Stomach (tissue), 19 donors: ENCODE measurements at places on chromosomes 2 and 18. TPM values are rescaled to one million over a fixed set of nuclear protein-coding genes. Genes with fewer than 3 reads are reported as not detected.

The SERPINB10 gene
- 0.73 TPM for total RNA-seq

The GCA gene
- total RNA-seq = 23.3 TPM

The POTEC gene
- total RNA-seq = not detected

The NT5DC4 gene
- not detected for total RNA-seq

GRCh38 chr2:219314804-219315468, 5.7 kb upstream of the PTPRN start:
- DNase-seq = no peak
- no peak overlapping the region for H3K4me3 ChIP-seq
- H3K4me1 ChIP-seq = no peaks in the 10 kb centered on the region
- no peak overlapping the region for H3K27ac ChIP-seq
- H3K27me3 ChIP-seq = no peaks in the 10 kb centered on the region
- H3K36me3 ChIP-seq = no peaks in the 10 kb centered on the region

DNA sequence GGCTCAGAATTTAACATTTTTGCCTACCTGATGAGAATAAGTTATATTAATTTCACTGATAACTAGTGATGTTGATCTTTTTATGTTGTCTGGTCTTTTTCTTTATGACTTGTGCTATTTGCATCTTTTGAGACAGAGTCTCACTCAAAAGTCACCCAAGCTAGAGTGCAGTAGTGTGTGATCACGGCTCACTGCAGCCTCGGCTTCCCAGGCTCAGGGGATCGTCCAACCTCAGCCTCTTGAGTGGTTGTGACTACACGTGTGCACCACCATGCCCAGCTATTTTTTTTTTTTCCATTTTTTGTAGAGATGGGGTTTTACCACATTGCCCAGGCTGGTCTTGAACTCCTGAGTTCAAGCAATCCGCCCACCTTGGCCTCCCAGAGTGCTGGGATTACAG, 7.5 kb downstream of the SMCHD1 start:
- H3K4me3 ChIP-seq = no peak overlapping the region
- H3K4me1 ChIP-seq = peaks cover 76% of the 10 kb centered on the region
- no peak overlapping the region for H3K27ac ChIP-seq
- DNase-seq = no peak
- no peaks in the 10 kb centered on the region for H3K27me3 ChIP-seq

DNA sequence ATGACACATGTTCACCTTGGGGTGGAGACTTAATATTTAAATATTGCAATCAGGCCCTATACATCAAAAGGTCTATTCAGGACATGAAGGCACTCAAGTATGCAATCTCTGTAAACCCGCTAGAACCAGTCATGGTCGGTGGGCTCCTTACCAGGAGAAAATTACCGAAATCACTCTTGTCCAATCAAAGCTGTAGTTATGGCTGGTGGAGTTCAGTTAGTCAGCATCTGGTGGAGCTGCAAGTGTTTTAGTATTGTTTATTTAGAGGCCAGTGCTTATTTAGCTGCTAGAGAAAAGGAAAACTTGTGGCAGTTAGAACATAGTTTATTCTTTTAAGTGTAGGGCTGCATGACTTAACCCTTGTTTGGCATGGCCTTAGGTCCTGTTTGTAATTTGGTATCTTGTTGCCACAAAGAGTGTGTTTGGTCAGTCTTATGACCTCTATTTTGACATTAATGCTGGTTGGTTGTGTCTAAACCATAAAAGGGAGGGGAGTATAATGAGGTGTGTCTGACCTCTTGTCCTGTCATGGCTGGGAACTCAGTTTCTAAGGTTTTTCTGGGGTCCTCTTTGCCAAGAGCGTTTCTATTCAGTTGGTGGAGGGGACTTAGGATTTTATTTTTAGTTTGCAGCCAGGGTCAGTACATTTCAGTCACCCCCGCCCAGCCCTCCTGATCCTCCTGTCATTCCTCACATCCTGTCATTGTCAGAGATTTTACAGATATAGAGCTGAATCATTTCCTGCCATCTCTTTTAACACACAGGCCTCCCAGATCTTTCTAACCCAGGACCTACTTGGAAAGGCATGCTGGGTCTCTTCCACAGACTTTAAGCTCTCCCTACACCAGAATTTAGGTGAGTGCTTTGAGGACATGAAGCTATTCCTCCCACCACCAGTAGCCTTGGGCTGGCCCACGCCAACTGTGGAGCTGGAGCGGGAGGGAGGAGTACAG, 108.1 kb downstream of the XRCC5 start:
- no peak for DNase-seq
- H3K4me3 ChIP-seq = no peak overlapping the region
- peak overlapping the region; percentile 5 for H3K27ac ChIP-seq
- H3K27me3 ChIP-seq = no peaks in the 10 kb centered on the region

DNA sequence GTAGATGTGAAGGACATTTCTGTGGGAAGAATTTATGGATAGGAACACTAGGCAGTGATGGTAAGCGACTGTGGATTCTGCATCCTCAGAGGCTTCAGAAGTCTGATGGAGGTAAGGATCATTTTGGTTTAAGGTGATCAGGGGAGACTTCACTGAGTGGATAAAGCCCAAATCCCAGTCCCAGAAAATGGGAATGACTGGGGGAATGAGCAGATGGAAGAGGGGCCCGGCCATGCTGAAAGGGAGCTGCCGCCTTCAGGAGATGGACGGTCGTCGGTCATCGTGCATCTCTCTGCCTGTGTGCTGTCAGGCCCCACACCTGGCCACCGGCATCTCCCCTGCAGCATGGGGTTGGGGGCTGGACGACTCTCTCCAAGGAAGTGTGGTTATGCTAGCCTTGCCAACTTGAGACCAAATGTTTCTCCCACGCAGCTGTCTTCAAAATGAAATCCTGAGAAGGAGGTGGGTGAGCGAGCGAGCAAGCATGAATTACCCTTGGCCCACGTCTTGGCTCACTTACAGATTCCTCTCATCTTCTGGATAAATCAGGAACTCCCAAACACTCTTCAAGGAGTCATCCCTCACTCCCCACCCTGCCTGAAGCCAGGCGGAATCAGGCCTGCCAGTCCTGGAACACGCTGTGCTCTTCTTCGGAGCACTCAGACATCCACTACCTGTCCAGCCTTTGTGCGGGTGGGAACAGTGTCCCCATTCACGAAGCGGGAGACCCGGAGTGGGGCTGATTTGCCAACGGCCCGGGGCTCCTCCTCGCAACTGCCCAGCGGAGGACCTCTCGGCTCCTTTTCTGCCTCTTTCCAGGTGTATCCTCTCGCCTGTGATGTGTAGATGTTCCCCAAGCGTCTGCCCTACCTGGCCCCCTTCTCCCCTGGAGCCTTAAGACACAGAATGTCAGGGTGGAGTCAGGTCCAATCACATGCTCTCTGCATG, 85.6 kb downstream of the PRKCE start:
- no peaks in the 10 kb centered on the region for H3K36me3 ChIP-seq
- H3K4me1 ChIP-seq = peaks cover 22% of the 10 kb centered on the region
- H3K27me3 ChIP-seq = no peaks in the 10 kb centered on the region
- H3K4me3 ChIP-seq = no peak overlapping the region

DNA sequence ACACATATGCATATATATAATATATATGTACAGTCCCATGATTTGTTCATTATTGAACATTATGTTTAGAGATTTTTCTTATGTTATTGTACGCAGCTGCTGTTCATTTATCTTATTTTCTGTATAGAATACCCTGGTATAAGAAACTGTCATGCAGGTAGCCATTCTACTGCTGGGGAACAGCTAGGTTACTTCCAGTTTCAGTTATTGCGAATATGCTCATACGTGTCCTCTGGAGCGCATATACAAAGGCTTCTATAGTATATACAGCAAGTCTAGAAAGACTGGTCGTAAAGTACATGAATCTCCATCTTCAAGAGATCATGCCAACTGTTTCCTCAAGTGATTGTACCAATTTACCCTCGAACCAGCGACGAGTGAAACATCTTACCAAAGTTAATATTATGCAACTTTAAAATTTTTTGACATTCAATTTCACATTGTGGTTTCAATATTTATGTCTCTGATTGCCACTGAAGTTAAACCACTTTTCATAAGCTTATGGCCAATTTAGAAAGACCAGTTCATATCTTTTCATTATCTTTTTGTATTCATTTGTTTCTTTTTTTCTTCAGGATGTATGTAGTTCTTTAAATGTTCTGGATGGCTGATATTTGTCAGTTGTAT, 53.5 kb downstream of the RDH14 start:
- H3K27ac ChIP-seq = no peak overlapping the region
- H3K36me3 ChIP-seq = no peaks in the 10 kb centered on the region
- H3K27me3 ChIP-seq = peaks cover 5% of the 10 kb centered on the region
- H3K4me3 ChIP-seq = no peak overlapping the region
